Nucleus accumbens (tissue), 56 donors: ENCODE measurements at places on chromosomes 5 and 9.

GRCh38 chr9:101912698-101913097 is 174.3 kb upstream of the GRIN3A start:
- no peak for DNase-seq

DNA sequence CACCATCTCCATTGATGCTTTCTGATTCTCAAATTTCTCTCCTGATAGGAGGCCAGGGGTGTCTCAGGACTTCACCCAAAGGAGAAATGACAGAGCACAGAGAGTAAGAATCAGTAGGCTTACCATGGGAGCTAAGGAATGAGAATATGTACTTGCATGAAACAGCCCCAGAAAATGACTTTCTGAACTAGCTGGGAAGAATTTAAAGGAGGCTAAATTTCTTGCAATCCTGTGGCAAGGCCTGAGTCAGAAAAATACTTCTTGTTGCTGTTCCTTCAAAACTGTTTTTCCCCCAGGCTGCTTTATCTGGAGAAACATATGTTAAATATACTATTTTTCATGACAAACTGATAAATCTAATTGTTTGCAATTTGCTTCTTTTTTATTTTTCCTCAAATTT is 53.4 kb upstream of the FBXL7 start:
- no peak for DNase-seq

GRCh38 chr5:10222326-10222725 is 27.4 kb downstream of the ATPSCKMT start:
- DNase-seq = no peak

DNA sequence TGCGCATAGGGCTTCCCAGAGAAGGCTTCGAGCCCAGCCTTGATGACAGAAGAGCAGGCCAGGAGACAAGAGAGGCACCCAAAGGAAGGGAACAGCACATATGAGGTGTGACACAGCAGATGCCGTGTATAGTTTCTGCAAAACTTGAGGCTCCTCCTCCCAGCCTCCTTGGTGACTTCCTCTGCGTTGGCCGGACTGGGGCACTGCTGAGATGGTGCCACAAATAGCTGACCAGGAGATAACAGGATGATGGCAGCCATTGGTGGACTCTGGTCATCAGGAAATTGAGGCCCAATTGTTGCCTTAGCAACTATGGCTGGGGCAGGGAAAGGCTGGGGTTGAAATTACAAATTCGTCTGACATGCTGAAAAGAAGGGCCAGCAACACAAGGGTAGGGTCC is 4.8 kb upstream of the ZNF79 start:
- no peak for DNase-seq

DNA sequence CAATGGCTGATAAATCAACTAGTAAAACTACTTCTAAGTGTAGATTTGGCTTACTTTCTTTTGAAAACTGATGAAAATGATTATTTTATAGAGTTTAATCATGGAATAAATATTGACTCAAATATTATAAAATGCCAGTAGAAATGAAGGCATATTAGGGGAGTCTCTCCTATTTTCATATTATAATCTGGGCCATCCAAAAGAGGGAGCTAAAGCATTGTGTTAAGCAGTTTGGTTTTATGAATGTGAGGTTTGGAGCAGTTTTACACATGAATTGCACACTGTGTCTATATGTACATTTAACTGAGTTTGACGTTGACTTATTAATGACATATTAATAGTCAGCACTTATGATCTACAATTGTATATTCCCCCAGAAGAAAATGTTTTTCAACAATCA is 17.4 kb downstream of the CDH9 start:
- no peak for DNase-seq

DNA sequence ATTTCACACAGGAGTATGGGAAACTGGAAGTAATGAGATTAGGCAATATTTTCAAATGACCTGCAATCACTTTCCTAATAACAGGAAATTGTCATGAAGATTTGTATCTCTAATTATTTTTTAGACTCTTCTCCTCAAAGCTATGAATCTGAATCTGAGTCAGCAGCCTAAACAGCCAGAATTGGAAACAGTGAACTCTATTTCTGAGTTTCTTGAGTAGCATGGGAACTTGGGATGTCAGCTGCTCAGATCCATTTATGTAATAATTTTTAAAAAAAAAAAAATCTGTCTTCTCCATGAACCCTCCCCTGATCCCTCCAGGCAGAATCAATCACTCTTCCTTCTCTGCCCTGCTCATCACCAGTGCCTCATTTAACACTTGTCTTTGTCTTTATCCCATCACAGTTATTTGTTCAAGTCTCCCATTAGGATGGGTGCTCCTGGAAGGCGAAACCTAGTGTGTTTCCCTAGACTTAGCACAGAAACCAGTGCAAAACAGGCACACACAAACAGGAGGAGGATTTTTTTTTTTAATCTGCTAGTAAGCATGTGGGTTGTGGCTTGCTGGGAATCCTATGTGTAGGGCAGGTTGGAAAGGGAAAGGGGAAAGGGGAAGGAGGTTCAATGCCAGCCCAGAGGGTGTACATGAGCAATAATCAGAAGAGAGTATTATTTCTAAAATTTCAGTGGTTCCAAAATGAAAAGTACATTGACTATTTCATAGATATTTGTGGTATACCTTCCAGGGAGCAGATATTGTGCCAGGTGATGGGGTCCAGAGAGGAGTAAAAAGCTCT is 186.8 kb downstream of the TTLL11 start:
- no peak for DNase-seq

- peak; percentile 72 for DNase-seq
Measured at GRCh38 chr5:113487781-113488644, at the start of gene MCC. Gene MCC (minus strand): TSS chr5:113488453.

DNA sequence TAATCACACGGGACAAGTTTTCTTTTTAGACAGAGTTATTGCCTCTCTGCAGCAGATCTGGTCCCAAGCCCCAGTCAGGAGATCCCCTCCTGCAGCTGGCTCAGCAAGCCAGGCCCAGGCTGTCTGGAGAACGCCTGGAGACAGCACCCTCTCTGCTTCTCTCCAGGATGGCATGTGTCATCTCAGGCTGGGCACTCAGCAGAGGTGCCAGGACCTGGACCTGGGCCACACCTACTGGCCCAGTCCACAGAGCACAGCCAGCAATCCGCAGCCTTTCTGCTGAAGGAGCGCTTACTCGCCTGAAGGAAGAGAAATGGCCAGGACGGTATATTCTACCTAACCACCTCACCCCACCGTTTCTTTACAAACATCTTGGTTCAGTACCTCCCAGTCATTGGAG is 4.7 kb upstream of the TBC1D9B start:
- DNase-seq = no peak

GRCh38 chr5:130282049-130282448 is 377.8 kb downstream of the CHSY3 start:
- no peak for DNase-seq

- no peak for DNase-seq
Measured at GRCh38 chr5:94810281-94810680, 191.8 kb downstream of the SLF1 start.

DNA sequence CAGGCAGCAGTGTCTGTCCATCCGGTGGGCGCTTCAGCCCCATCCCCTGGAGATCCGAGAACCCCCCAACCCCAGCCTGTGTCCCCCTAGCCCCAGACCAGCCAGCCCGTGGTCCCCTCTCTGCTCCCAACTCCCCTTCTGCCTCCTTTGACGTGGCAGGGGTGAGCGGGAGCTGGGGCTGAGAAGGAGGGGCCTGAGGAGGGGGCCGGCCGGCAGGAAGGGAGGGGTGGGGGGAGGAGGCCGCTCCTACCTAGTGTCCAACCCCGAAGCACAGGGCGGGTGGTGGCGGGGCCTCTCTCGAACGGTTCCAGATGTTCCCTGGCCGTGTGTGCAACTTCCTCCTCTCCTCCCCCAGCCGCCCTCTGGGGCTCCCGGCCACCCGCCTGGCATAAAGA is 31.0 kb downstream of the GOLGA2 start:
- DNase-seq = no peak

GRCh38 chr5:124952566-124952965 is 206.1 kb upstream of the ZNF608 start:
- DNase-seq = no peak

GRCh38 chr5:72129725-72130124 is 22.4 kb downstream of the MAP1B start:
- no peak for DNase-seq

DNA sequence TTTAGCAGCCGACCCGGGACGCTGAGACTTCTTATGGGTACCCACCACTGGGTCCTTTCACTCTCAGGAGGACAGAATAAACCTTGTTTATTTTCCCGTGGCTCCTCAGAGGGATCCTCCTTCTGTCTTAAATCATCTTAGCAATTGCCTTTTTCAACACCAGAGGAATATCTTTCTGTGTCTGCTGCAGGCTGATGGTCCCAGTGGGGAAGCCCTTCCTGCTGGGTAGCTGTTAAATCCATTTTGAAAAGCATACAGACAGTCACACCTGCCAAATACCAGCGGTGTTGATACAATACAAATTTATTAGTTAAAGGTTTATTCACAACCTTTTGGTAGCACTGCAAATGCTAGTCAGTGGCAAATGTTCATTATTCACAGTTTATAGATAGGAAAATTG is 222.9 kb downstream of the AOPEP start:
- no peak for DNase-seq

DNA sequence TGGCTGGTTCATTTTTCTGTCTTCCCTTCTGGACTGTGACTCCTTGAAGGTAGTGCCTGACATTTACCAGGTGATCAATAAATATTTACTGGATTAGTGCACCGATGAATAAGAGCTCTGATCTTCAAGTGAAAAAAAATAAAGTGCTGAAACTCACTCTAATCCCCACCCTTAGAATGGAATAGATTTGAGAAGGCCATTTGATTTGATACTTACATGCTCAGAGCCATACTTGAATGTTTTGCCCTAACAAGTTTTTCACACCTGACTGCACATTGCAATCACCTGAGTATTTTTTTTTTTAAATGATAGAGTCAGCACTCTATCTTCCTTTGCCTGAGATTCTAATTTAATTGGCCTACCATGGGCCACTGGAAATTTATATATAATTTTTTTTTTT is 105.7 kb downstream of the LRRC70 start:
- no peak for DNase-seq

GRCh38 chr5:22242532-22242931 is 610.6 kb downstream of the CDH12 start:
- no peak for DNase-seq

DNA sequence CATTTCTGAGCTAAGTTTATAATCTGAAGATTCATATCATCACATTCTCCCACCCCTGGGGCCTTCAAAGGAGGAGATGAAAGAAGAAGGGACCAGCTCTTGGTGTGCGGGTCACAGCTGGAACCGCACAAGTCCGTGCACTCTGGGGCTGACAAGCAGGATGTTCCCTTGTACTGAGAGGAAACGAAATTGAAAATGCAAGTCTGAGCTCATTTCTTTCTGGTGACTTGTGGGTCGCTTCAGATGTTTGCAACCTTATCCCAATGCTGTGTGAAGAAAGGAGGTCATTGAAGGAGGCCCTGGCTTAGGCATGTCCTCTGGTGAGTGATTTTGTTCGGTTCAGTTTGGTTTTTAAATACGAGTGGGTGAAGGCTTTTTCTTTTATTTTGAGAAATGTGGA is 59.6 kb downstream of the C9orf152 start:
- DNase-seq = no peak

GRCh38 chr5:94908889-94909480 is 290.5 kb downstream of the SLF1 start:
- DNase-seq = no peak

DNA sequence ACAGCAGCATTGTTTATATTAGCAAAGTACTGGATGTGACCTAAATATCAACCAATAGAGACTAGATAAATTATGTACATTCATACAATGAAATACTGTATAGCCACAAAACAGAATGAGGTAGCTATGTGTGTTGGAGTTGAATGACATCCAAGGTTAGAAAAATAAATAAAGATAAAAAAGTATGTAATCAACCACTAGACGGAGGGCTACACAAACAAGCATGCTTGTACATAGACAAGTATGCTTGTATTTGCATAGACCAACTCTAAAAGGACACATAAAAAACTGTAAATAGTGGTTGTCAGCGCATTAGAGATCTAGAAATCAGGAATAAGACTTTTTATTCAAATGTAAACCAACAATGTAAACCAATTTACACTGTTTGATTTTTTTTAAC is 3.0 kb downstream of the FEM1C start:
- no peak for DNase-seq
